ENCODE measurements at places on chromosomes 1 and 21. TPM values are rescaled to one million over a fixed set of nuclear protein-coding genes. Genes with fewer than 3 reads are reported as not detected.

ARTN gene
- total RNA-seq, result 1.8 TPM

SEC16B gene
- 8.8 TPM for total RNA-seq

CLDN8 gene
- total RNA-seq, result 39.7 TPM

HSD3B2 gene
- total RNA-seq, result not detected

DNA sequence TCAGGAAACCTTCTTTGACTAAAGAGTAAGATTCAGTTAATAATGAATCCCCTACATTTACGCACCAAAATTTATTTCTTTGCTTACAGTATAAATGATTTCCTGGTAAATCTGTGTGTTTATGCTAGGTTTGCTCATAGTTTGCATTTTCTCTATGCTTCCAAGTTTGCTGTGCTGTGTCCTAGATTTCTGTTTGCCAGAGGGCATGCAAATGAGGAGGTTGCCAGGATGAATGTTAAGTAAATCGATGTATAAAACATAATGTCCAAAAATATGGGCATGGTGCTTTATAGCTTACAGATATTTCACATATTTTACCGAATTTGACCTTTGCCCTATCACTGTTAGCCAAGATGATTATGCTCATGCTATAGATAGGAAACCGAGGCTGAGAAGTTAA lies 63.8 kb downstream of the TBX19 start:
- no peak overlapping the region for H3K4me3 ChIP-seq
- no peak for DNase-seq
- H3K4me1 ChIP-seq, result peaks cover 10% of the 10 kb centered on the region
- no peaks in the 10 kb centered on the region for H3K36me3 ChIP-seq
- no peak overlapping the region for H3K27ac ChIP-seq

DNA sequence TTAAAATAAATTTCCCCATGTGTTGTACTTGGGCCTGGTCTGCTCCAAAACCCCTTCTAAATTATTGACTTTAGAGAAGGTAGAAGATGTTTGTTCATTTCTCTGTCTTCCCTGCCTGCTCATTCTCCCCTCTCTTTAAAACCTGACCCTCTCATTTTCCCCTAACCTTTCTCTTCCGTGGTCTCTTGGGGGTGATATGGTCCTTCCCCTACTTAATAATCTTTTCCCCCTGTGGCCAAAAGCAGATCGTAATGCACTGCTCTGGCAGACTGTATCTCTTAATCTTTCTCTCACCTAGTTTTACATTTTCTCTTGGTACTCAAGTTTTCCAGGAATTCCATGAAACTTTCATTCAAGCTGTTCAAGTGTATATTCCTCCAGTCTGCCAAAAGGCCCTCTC lies 301.7 kb downstream of the TTLL7 start:
- H3K4me3 ChIP-seq, result no peak overlapping the region
- no peaks in the 10 kb centered on the region for H3K4me1 ChIP-seq
- DNase-seq, result no peak

GRCh38 chr1:221829327-221830015 lies 87.6 kb upstream of the DUSP10 start:
- no peaks in the 10 kb centered on the region for H3K4me1 ChIP-seq
- no peaks in the 10 kb centered on the region for H3K36me3 ChIP-seq
- no peaks in the 10 kb centered on the region for H3K27me3 ChIP-seq
- H3K4me3 ChIP-seq, result no peak overlapping the region

DNA sequence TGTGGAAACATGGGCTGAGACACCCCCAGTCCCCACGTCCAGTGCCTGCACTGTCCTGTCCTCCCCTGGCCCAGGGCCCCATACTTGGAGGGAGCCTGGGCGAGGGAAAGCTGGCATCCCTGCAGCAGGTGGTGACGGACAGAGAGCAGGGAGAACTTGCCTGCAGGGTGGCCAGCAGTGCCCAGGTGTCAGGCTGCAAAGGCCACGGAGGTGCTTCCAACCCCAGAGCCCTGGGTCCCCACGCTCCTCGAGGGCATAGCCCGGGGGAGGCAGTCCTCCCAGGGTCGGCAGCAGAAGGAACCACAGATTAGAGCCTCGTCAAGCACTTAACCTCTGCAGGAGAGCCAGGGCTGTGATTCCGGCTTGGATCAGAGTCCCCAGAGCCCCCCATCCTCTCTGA lies 77.5 kb downstream of the ARHGEF16 start:
- no peaks in the 10 kb centered on the region for H3K36me3 ChIP-seq
- no peak for DNase-seq
- H3K27ac ChIP-seq, result peak overlapping the region; percentile 32
- peak overlapping the region; percentile 95 for H3K4me3 ChIP-seq

DNA sequence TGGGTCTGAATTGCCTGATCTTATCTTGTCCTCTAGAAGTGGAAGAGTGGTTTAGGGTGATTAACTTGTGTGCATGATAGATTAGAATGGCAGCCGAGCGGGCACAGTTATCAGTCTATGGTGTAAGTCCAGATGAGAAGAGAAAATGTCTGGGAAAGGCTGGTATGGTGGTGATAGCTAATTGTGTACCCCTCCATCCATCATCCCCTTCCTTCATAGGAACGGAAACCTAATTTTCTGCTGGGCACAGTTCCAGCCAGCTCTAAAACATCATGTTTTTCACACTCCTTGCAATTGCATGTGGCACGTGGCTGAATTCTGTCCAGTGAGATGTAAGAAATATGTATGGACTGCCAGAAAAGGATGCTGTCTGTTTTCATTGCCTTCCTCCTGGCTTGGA lies 40.9 kb upstream of the ZP4 start:
- no peak overlapping the region for H3K27ac ChIP-seq
- no peak overlapping the region for H3K4me3 ChIP-seq
- H3K4me1 ChIP-seq, result no peaks in the 10 kb centered on the region

- H3K36me3 ChIP-seq, result no peaks in the 10 kb centered on the region
- H3K27me3 ChIP-seq, result no peaks in the 10 kb centered on the region
- DNase-seq, result no peak
- H3K4me1 ChIP-seq, result peaks cover 9% of the 10 kb centered on the region
- H3K4me3 ChIP-seq, result no peak overlapping the region
Observed at GRCh38 chr1:27006683-27007082, 6.0 kb downstream of the TENT5B start.

DNA sequence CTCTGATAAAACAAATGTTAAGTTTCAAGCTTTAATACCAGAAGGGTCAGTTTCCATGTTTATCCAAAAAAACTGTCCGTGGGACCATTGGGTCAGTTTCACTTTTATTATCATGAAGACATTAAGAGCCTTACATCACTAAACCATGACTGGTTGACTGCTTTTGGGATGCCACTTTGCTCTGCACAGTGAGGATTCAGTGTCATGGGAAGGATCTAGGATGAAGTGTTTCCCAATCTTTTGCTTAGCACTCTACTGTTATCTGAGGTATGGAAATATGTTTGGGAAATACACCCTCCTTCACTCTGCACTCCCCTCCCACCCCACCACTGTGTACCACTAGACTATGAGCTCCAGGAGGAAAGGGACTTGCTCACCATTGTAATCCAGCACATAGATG lies 16.3 kb downstream of the RPS6KC1 start:
- no peaks in the 10 kb centered on the region for H3K27me3 ChIP-seq
- H3K4me1 ChIP-seq, result no peaks in the 10 kb centered on the region
- no peak for DNase-seq
- H3K27ac ChIP-seq, result no peak overlapping the region
- no peak overlapping the region for H3K4me3 ChIP-seq

DNA sequence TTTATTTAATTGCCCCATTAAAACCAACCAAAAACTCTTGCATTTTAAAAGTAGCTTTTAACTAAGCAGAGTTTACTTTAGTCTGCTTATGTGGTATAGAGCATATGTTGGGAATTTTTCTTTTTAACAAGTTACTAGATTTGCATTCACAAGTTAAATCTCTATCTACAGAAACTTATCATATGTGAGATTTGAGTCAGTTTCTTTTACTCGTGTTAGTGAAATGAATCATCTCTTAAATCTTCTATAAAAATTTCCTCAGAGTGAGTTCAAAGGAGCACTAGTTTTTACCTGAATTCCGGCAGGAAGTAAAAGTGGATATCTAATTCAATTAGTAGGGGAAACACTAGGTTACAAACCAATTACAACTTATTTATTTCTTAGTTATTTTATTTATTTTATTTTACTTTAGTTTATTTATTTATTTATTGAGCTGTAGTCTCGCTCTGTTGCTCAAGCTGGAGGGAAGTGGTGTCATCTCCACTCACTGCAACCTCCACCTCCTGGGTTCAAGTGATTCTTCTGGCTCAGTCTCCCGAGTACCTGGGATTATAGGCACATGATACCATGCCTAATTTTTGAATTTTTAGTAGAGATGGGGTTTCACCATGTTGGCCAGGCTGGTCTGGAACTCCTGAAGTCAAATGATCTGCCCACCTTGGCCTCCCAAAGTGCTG lies 1609.6 kb upstream of the B3GALT2 start:
- H3K4me3 ChIP-seq, result no peak overlapping the region
- no peak overlapping the region for H3K27ac ChIP-seq
- H3K27me3 ChIP-seq, result no peaks in the 10 kb centered on the region
- no peaks in the 10 kb centered on the region for H3K4me1 ChIP-seq
- H3K36me3 ChIP-seq, result no peaks in the 10 kb centered on the region
- DNase-seq, result no peak

DNA sequence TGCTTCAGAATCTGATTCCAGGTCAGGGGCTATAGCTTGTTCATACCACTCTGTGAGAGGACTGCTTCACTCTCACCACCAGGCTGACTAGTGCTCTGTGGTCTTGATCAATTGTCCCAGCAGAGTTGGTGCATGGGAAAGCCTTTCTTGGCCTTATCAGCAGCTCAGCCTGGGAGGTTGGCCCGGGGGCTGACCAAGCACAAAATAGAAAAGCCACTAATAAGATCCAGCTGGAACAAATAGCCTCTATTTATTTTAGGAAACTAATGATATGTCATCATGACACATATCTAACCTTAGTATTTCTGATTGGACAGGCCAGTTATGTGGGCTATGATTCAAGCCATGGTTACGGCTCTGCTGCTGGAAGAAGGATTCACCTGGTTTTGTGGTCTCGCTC lies 134.2 kb downstream of the GDAP2 start:
- H3K4me3 ChIP-seq, result no peak overlapping the region
- H3K4me1 ChIP-seq, result no peaks in the 10 kb centered on the region
- H3K27me3 ChIP-seq, result no peaks in the 10 kb centered on the region
- no peaks in the 10 kb centered on the region for H3K36me3 ChIP-seq
- H3K27ac ChIP-seq, result no peak overlapping the region

DNA sequence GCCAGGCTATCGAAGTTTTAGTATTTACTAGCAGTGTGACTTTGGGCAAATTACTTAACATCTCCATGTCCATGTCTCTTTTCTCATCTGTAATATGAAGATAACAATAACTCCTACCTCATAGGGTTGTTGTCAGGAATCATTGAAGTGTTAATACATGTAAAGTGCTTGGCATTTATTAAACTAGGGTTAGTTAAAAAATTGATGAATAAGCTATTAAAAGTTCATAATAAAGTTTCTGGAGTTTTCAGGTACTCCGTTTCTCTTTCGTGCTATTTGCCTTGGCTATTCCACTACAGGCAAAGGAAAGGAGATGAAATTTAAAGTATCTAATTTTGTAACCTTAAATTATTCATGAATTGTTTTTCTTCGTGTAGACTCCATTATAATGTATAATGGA lies 16.7 kb downstream of the LRRC8D start:
- H3K4me3 ChIP-seq, result no peak overlapping the region
- H3K4me1 ChIP-seq, result no peaks in the 10 kb centered on the region
- H3K27ac ChIP-seq, result no peak overlapping the region
- no peaks in the 10 kb centered on the region for H3K27me3 ChIP-seq
- H3K36me3 ChIP-seq, result no peaks in the 10 kb centered on the region

DNA sequence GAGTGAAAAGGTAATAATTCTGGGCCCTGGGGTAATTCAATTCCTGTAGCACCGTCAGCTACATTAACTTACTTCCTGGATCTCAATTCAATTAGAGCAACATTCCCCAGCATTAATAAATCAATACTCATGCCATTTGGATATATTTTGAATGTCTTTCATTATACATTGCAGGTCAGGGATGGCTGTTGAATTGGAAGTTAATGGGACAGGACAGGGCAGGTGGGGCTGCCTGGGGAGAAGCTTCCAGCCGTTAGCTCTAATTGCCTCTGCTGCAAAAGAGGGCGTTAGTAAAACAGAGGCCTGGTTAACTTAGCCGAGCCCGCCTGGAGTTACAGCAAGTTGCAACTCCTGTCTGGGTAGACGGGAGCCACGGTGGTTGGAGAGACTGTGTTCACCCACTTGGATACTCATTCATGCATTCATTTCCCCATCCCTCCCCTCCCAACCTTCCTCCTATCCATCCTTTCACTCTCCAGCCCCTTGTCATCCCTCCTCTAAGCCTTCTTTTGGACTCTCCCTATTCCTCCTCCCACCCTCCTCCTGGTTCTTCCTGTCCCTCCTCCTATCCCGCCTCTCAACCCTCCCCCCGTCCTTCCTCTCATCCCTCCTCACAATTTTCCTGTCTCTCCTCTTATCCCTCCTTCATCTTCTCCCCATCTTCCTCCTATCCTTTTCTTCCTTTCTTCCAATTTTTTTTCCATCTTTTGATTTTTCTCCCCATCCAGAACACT lies 137.6 kb upstream of the RUNX3 start:
- H3K4me1 ChIP-seq, result peaks cover 5% of the 10 kb centered on the region
- no peak for DNase-seq
- no peaks in the 10 kb centered on the region for H3K27me3 ChIP-seq
- H3K4me3 ChIP-seq, result no peak overlapping the region
- H3K27ac ChIP-seq, result no peak overlapping the region
- no peaks in the 10 kb centered on the region for H3K36me3 ChIP-seq

DNA sequence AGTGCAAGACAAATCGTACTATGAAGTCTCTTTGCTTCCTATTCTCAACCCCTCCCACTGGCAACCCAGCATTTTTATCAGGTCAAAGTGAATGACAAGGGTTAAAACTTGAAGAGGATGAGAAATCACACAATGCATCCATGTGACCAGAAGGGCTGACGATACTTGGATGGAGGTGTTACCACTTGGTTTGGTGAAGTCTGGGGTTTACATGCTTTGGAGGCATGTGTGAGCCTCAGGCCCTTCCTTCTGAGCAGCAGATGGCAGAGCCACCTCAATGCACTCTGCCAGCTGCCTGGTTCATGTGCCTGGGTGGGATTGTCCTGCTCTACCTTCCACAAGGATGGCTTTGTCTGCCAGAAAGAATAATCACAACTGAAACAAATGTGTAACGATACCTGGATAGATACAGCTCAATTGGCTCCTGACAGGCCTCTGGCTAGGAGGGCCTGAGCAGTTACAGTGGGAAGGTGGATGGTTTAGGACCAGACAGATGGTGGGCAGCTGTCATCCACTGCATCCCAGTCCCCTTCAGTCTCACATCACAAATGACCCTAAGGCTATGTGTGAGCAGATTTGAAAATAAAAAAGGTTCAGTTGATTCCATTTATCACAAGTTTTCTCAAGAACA lies 51.5 kb upstream of the CNIH3 start:
- no peak overlapping the region for H3K27ac ChIP-seq
- no peaks in the 10 kb centered on the region for H3K4me1 ChIP-seq
- no peaks in the 10 kb centered on the region for H3K27me3 ChIP-seq
- no peak overlapping the region for H3K4me3 ChIP-seq

- no peaks in the 10 kb centered on the region for H3K36me3 ChIP-seq
- no peak overlapping the region for H3K4me3 ChIP-seq
- no peaks in the 10 kb centered on the region for H3K27me3 ChIP-seq
- no peak overlapping the region for H3K27ac ChIP-seq
- DNase-seq, result no peak
Observed at GRCh38 chr1:84635429-84635828, 54.8 kb downstream of the SSX2IP start.

- no peak overlapping the region for H3K4me3 ChIP-seq
- H3K27me3 ChIP-seq, result no peaks in the 10 kb centered on the region
- no peak for DNase-seq
- H3K27ac ChIP-seq, result no peak overlapping the region
Observed at GRCh38 chr1:58982259-58982998, 198.6 kb upstream of the JUN start.

- H3K4me1 ChIP-seq, result peaks cover 3% of the 10 kb centered on the region
- no peaks in the 10 kb centered on the region for H3K36me3 ChIP-seq
- no peak overlapping the region for H3K4me3 ChIP-seq
- no peak for DNase-seq
- no peak overlapping the region for H3K27ac ChIP-seq
- H3K27me3 ChIP-seq, result no peaks in the 10 kb centered on the region
Observed at GRCh38 chr1:156230473-156230837, 11.5 kb upstream of the BGLAP start.
